Stomach (tissue), 19 donors: ENCODE measurements at places on chromosomes 3 and 15. TPM values are rescaled to one million over a fixed set of nuclear protein-coding genes. Genes with fewer than 3 reads are reported as not detected.

The LRTM1 gene
- not detected for total RNA-seq

DNA sequence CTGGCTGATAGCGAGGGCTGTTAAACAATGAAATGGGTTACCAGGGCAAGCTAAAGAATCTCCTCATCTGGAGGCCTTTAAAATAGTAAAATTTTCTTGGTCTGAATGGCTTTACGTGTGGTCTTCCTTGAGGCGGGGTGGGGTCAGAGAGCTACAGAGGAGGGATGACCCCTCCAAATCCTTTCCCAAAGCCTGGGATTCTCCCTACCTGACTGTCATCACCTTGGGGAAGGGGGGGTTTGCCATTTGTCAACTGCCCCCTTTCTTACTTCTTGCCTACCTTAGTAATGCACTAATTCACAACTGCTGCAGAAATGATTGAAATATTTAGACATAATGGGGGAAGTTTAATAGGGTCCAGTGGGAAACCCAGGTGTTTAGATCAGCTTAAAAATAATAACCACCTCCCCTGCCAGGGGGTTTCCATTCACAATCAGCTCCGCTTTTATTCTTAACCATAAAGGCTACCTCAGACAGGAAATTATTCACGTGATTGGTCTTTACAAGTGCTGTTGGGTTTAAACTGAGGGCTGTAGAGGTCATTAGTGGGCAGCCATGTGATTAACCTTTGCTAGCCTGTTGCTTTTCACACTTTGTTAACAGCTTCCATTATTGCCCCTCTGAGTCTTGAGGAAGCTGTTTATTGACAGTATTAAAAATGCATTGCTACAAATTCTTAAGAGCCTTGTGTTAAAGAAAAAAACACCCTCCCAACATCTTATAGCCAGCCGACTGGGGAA lies 276.5 kb upstream of the ATP11B start:
- DNase-seq: no peak

DNA sequence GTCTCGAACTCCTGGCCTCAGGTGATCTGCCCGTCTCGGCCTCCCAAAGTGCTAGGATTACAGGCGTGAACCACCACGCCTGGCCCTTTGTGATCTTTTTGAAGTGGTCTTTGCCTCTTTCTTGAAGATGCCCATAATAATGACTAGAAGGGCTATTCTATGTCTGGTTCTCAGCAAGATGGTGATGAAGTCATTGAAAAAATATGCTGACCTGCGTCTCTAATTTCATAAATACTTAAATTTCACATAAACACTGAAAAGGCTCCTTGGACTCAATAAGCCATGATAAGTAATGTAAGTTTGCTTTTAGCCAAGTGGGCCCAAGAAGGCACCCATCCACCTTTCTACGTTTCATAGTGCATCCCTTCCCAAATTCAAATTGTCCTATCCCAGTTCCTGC lies 775 bp upstream of the MAPK6 start:
- no peak for DNase-seq

DNA sequence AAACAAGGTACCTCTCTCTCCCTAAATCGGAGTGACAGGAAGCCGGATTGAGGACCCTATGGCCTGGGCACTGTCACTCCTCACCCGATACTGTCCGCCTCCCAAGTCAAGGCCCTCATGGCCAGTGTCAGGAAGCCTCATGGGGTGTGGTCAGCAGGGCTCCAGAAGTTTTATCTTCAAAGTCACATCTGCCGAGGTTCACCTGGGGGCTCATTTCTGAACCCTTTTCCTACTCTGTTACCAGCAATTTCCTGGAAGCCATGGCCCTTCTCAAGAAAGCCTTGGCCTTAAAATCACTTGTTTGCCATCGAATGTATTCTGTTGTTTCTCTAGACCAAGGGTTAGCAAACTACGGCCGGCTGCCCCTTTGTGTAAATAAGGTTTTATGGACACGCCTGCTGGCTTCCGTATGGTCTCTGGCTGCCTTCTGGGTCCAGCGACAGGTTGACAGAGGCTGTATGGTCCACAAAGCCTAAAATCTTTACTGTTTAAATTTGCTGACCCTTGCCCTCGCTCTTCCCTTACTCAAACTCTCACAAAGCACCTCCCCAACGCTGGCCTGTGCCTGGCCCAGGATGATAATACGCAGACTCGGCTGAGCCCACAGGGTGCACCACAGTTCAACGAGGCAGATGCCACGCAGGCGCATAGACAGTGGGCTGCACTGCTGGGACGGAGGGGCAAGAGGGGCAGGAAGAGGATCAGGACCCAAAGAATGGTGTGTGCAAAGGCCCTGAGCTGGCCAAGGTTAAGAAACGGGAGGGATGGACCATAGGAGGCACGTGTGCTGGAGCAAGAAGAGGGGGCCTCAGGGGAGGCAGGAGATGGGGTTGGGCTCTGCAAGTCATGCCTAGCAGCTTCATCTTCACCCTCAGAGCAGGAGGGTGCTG lies 24.7 kb upstream of the DUSP7 start:
- DNase-seq: no peak

The DPPA4 gene
- total RNA-seq: not detected

The TPRG1 gene
- 3.5 TPM for total RNA-seq

DNA sequence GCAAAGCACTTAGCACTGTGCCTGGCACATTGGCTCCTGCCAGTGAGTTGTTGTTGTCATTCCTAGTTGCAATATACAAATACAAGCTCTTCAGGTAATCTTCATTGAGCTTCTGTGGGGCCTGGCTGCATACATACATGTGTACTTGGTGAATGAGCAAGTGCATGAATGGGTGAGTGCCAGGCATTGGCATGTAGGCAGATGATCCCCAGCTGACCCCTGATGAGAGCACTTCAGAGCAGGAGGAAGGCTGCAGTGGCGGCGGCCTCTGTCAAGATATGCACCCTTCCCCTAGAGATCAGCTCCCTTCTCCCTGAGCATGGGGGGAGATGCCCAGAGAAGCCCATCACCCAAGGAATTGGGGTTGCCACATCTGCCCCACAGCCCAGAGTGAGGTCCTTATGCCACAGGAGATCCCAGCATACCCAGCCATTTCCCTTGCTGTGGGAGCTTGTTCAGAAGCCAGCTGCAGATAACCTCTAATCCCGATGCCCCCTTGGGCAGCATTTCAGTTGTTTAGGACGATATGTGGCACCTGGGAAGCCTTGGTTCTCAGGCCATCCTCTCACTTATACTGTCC lies 8.8 kb downstream of the CACNA2D3 start:
- no peak for DNase-seq

GRCh38 chr3:190912736-190913135 lies 50.2 kb upstream of the GMNC start:
- no peak for DNase-seq
